ENCODE measurements at places on chromosomes 12 and 14. TPM values are rescaled to one million over a fixed set of nuclear protein-coding genes. Genes with fewer than 3 reads are reported as not detected.
A peak's percentile ranks its signal among the peaks of the same experiment; 100 is the strongest.

GRCh38 chr12:50102646-50103309 lies 1.0 kb upstream of the GPD1 start:
- no peak overlapping the region for H3K4me3 ChIP-seq
- no peak for DNase-seq
- H3K27me3 ChIP-seq: no peaks in the 10 kb centered on the region
- H3K36me3 ChIP-seq: peaks cover 16% of the 10 kb centered on the region
- H3K27ac ChIP-seq: no peak overlapping the region

GRCh38 chr12:101969-102878 lies 35.7 kb downstream of the IQSEC3 start:
- H3K4me1 ChIP-seq: no peaks in the 10 kb centered on the region
- H3K27me3 ChIP-seq: peaks cover 78% of the 10 kb centered on the region
- no peak for DNase-seq
- H3K27ac ChIP-seq: no peak overlapping the region
- H3K4me3 ChIP-seq: no peak overlapping the region

DNA sequence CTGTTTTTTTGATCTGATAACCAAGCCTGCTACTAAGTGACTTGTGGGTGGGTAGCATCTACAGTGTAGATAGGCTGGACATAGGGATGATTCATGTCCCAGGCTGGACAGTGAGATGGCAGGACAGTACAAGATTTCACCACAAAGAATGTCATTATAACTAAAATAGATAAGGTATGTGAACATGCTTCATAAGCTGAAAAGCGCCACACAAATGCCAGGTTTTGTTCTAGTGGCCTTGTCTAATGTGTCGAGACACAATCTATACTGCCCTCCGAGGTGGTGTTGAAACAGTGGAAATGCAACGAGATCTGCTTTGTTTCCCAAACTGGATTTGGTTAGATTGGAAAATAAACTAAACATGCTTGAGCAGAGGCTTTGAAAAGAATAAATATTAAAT lies 4.4 kb downstream of the LGALS3 start:
- no peaks in the 10 kb centered on the region for H3K27me3 ChIP-seq
- peaks cover 90% of the 10 kb centered on the region for H3K4me1 ChIP-seq

The NFE2 gene
- 0.44 TPM for total RNA-seq

DNA sequence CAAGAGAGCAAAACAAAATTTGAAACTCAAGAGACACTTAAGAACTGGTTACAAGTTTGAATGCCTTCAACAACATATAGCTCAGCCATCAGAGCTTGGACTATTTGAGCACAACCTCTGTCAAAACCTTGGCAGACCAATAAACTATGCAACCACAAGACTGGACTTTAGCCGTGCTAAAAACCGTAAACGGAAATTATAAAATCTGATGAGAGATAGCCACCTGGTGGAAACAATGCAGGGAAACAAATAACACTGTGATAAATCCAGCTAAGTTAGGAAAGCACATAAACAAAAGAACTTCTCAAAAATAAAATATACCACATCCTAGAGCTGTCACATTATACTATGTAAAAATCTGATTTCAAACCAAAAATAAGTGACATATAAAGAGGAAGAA lies 1074.2 kb upstream of the NOVA1 start:
- H3K4me3 ChIP-seq: no peak overlapping the region
- H3K4me1 ChIP-seq: no peaks in the 10 kb centered on the region
- H3K36me3 ChIP-seq: no peaks in the 10 kb centered on the region
- H3K27ac ChIP-seq: no peak overlapping the region
- H3K27me3 ChIP-seq: no peaks in the 10 kb centered on the region

DNA sequence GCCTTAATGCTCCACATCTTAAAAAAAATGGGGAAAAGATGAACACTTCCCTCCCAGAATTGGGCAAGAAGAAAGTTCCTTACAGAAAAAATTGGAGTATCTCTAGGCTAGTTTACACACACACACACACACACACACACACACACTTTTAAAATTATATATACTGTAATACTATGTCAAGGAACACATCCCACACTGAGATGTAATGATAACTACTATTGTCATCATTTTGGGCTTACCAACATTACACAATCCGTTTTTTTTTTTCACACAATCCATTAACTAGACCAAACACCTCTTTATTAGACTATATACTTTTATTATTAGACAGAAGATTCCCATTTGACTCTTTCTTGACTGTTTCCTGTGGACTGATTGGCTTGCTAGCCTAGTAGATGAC lies 2.5 kb downstream of the LTBR start:
- H3K27ac ChIP-seq: no peak overlapping the region
- peaks cover 20% of the 10 kb centered on the region for H3K36me3 ChIP-seq
- peaks cover 36% of the 10 kb centered on the region for H3K4me1 ChIP-seq
- H3K4me3 ChIP-seq: no peak overlapping the region

- no peak for DNase-seq
- no peak overlapping the region for H3K27ac ChIP-seq
- H3K36me3 ChIP-seq: no peaks in the 10 kb centered on the region
- H3K27me3 ChIP-seq: no peaks in the 10 kb centered on the region
- no peaks in the 10 kb centered on the region for H3K4me1 ChIP-seq
- no peak overlapping the region for H3K4me3 ChIP-seq
Observed at GRCh38 chr12:76455582-76456345, 103.8 kb downstream of the OSBPL8 start.

The TMPRSS12 gene
- not detected for total RNA-seq

- no peaks in the 10 kb centered on the region for H3K36me3 ChIP-seq
- H3K4me1 ChIP-seq: no peaks in the 10 kb centered on the region
- H3K27me3 ChIP-seq: no peaks in the 10 kb centered on the region
- no peak for DNase-seq
- no peak overlapping the region for H3K27ac ChIP-seq
Observed at GRCh38 chr12:45543887-45544286, 185.6 kb upstream of the ARID2 start.

GRCh38 chr12:121773011-121773777 lies 20.3 kb downstream of the RHOF start:
- no peaks in the 10 kb centered on the region for H3K27me3 ChIP-seq
- no peaks in the 10 kb centered on the region for H3K36me3 ChIP-seq
- peaks cover 10% of the 10 kb centered on the region for H3K4me1 ChIP-seq
- no peak for DNase-seq

The CACNA1C gene
- total RNA-seq: 2.1 TPM

GRCh38 chr14:61551384-61551783 lies 143.9 kb upstream of the HIF1A start:
- no peak overlapping the region for H3K27ac ChIP-seq
- no peaks in the 10 kb centered on the region for H3K27me3 ChIP-seq
- H3K36me3 ChIP-seq: peaks cover 46% of the 10 kb centered on the region
- DNase-seq: no peak

DNA sequence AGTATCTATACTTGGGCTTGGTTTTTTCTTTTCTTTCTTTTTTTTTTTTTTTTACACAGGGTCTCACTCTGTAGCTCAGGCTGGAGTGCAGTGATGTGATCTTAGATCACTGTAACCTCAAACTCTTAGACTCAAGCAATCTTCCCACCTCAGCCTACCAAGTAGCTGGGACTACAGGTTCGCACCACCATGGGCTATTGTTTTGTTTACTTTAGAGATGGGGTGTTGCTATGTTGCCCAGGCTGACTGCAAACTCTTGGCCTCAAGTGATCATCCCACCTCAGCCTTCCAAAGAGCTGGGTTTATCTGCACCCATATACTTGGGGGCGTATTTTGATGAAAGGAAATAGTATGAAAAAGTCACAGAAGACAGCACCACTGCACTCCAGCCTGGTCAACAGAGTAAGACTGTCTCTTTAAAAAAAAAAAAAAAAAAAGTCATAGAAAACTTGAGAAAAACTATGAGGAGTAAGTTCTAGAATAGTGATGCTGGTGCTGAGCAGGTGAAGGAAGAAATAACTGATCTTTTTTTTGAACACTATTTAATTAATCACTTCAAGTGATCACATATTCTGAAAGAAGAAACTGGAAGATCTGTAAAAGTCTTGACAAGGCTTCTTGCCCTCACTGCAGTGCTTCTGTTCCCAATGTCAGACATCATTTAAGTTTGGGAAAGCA lies 53.8 kb upstream of the NPFF start:
- H3K27me3 ChIP-seq: no peaks in the 10 kb centered on the region
- peaks cover 29% of the 10 kb centered on the region for H3K4me1 ChIP-seq
- H3K4me3 ChIP-seq: no peak overlapping the region
- DNase-seq: no peak
- peak overlapping the region; percentile 7 for H3K27ac ChIP-seq

GRCh38 chr14:54942913-54943312 lies 40.3 kb upstream of the GCH1 start:
- H3K27me3 ChIP-seq: no peaks in the 10 kb centered on the region
- no peaks in the 10 kb centered on the region for H3K4me1 ChIP-seq
- H3K36me3 ChIP-seq: no peaks in the 10 kb centered on the region
- H3K27ac ChIP-seq: no peak overlapping the region
- H3K4me3 ChIP-seq: no peak overlapping the region

DNA sequence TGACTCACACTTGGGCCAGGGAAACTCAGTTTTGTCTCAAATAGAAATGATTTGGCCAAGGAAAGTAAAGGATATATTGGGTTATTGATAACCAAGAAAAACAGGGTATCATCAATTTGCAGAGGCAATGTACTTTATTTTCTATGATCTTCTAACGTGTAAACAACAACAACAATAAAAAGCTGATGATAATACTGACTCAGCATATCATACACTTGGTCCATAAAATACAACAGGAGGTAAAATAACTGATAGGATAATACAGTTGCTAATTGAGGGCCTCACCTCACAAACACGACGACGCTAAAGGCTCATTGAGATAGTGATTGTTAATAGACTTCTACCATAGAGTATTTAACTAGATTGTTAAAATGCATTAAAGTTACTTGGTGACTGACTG lies 774.0 kb upstream of the NOVA1 start:
- H3K4me3 ChIP-seq: no peak overlapping the region
- H3K4me1 ChIP-seq: no peaks in the 10 kb centered on the region
- no peak for DNase-seq
- no peak overlapping the region for H3K27ac ChIP-seq

The DIO3 gene
- total RNA-seq: 0.79 TPM

The KRT71 gene
- total RNA-seq: not detected

DNA sequence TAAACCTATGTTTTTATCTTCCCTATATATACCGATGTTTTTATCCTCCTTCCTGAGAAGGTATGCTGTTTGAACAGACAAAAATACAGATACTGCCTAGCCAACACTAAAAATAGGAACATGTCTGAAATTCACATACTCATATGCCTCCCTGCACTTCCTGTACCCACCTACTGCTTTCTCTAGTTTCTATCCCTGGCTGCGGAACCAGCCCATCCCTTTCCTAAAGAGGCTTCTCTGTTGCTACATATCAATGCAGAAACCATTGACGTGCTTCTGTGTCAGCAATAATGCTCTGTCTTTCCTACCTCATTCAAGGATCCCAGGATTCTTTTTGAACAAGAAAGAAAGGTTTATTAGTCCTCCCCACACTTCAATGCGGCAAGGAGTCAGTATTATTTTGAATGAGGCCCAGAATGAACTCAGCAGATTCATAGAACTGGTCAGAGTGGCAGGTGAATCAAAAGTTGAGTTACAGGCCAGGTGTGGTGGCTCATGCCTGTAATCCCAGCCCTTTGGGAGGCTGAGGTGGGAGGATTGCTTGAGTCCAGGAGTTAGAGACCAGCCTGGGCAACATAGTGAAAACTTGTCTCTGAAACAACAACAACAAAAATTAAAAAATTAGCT lies 67.8 kb upstream of the NAP1L1 start:
- no peak overlapping the region for H3K4me3 ChIP-seq
- no peak for DNase-seq
- no peaks in the 10 kb centered on the region for H3K36me3 ChIP-seq
- no peak overlapping the region for H3K27ac ChIP-seq
- H3K27me3 ChIP-seq: no peaks in the 10 kb centered on the region

The PPP1R1A gene
- not detected for total RNA-seq

DNA sequence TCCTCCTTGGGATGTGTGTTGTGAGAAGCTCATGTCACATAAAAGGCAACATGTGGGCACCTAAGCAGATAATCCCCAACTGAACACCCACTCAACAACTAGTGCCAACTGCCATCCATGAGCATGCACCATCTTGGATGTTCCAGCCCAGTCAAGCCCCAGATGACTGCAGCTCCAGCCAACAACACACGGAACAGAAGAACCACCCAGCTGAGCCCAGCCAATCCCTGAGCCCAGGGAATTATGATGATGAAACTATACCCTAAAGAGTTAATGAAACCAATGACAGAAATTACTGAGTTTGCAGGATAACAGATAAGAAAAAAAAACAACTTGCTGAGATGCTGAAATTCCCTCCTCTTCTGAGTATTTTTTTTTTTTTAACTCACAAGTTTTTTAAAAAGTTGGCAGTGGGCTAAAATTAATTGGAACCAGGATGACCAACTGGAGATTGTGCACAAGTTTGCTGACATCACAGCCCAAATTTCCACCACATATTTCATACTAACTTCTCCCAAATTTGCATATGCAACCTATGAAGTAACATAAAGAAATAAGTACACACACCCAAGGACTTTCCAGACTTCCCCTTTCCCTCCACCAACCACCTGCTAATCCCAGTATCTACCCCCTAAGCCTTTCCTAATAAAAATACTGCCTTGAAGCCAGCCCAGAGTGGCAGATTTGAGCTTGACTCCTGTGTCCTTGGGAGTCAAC lies 124.5 kb downstream of the KSR2 start:
- no peak for DNase-seq
- H3K27ac ChIP-seq: no peak overlapping the region
- H3K36me3 ChIP-seq: no peaks in the 10 kb centered on the region
- no peak overlapping the region for H3K4me3 ChIP-seq
- H3K27me3 ChIP-seq: no peaks in the 10 kb centered on the region

DNA sequence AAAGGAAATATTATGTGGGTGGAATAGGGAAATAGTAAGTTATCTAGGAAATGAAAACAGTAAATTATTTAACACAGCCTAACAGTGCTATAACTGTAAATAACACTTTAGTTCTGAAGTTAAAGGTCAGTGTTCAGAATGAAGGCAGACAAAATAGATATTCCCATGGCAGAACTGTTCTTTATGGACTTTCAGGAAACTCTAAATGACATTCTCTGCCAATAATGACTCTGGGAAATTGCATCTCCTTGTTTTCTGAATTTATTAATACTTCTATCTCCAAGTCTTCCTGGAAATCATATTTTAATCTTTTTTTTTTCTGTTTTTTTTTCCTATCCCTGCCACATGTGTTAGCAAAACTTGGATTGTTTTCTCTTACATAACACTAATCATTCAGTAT lies 101.4 kb downstream of the PDE3A start:
- H3K36me3 ChIP-seq: no peaks in the 10 kb centered on the region
- no peak for DNase-seq
- H3K4me1 ChIP-seq: peaks cover 6% of the 10 kb centered on the region
- no peaks in the 10 kb centered on the region for H3K27me3 ChIP-seq
- H3K4me3 ChIP-seq: no peak overlapping the region
- no peak overlapping the region for H3K27ac ChIP-seq

DNA sequence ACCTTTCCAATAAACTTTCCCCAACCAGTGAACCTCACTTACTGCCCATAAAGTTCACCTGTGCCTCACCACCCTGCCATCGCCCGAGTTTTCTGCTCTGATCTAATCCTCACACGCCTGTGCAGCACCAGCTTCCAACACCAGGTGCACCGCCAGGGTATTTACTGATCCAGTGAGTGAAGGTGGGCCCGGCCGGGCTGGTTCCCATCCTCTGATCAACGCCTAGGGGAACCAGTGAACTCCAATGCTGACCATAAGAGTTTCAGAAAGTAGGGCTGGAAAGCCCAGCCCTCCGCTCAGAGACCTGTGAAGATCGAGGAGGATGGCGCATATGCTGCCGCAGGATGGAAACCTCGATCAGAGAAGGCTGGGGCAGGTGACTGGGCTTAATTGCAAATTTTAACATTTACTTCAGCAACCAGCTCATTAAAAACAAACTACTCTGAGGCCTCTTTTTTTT lies 685 bp upstream of the MYL6B start:
- H3K27ac ChIP-seq: peak overlapping the region; percentile 96
- peaks cover 26% of the 10 kb centered on the region for H3K4me1 ChIP-seq
- no peaks in the 10 kb centered on the region for H3K36me3 ChIP-seq
- peak overlapping the region; percentile 83 for H3K4me3 ChIP-seq
- no peak for DNase-seq
